ENCODE measurements at places on chromosomes 2 and 18.

DNA sequence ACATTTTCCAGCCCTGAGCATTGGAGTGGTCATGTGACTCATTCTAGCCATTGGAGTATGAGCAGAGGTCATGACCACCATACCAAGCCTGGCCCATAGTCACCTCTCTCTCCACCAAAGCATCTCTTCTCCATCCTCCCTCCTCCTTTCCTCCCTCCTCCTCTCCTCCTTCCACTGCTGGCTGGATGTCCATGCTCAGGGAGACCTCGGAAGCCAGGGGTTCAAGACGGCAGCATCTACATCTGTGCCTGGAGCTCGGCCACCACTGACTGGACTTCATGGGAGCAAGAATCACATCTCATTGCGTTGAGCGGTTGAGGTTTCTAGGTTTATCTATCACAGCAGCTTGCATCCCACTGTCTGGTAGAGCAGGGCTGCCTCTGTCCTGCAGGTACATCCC, 252.4 kb downstream of the NDUFA10 start:
- DNase-seq = no peak

GRCh38 chr2:609881-610280, 67.3 kb downstream of the TMEM18 start:
- DNase-seq = no peak

- no peak for DNase-seq
Measured at GRCh38 chr18:46293742-46294181, 189.6 kb downstream of the HAUS1 start.

DNA sequence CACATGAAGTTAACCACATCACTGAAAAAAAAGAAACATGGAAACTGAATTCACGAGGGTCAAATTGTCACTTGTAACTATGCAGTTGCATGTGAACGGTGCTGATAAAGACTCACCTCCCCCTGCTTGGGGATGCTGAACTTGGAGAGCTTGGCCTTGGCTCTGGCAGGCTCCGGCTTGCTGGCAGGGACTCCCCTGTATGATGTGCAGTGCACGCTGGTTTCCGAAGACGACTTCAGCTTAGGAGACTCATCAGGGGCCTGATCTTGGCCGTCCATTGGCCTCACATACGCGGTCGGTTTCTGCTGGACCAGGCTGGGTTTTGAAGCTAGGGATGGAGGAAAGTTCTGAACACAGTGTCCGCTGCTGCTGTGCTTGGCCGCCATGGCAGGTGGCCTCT, 135.9 kb downstream of the AFF3 start:
- no peak for DNase-seq

GRCh38 chr18:23635283-23636070, 27.2 kb downstream of the ANKRD29 start:
- no peak for DNase-seq

DNA sequence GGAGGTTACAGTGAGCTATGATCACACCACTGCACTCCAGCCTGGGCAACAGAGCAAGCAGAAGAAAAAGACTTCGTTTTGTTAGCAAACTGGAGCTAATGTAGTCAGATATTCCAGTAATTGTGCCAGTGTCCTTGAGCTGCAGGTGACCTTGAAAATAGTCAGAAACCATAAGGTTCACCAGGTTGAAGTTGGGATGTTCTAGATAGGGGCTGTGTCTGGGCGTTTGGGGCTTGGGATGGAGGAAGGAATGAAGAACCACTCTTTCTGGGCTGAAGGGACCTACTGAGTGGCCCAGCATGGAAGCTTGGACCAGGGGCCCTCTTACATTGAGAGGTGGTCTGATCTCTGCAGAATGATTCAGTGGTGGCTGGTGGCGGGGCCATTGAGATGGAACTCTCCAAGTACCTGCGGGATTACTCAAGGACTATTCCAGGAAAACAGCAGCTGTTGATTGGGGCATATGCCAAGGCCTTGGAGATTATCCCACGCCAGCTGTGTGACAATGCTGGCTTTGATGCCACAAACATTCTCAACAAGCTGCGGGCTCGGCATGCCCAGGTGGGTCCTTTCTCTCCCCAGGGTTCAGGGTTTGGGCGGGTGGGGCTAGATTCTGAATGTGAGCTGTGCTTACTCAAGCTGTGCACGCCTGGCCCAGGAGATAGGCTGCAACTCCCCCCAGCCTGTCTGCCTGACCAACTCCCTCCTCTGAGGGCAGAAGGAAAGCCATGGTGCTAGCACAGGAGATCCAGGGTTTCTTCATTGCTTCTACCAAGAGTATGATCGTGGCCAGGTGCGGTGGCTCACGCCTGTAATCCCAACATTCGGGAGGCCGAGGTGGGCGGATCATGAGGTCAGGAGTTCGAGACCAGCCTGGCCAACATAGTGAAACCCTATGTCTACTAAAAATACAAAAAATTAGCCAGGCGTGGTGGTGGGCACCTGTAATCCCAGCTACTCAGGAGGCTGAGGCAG, 17.1 kb downstream of the CCT7 start:
- DNase-seq = no peak

- DNase-seq = no peak
Measured at GRCh38 chr2:25219621-25220020, 51.2 kb upstream of the POMC start.

DNA sequence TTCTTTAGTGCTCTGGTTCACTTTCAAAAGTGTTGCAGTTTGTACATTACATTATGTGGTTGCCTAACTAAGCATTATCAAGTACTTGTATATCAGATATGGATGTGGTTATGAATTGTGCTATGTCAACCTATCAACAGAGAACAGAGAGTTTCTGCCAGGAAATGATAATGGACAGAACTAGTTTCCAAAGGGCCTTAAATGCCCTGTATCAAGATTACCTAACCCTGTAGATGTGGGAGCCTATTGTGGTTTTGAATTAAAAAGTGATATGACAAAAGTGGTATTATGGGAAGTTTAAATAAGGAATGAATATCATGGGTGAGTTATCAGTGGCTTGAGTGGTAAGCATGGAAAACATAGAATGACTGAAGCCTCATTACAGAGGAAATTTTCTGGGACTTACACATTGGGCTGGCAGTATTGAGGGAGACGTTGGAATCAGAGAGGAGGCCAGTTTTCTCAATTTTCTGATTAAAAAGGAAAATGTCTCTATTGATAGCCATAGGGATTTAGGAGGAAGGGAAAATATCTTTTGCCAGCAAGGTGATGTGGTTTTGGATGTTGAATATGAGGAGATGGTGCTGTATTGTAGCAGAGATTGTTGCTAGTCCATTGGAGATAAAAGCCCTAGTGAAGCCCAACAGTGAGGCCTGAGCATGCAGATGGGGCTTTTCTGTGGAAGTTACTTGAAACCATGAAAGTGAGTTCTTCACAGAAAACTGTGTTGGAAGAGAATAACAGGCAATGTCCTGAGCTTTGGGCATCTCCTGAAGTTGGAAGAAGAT, 140.7 kb downstream of the TTC27 start:
- no peak for DNase-seq

- no peak for DNase-seq
Measured at GRCh38 chr2:85705680-85706039, 11.5 kb downstream of the GNLY start.

- no peak for DNase-seq
Measured at GRCh38 chr2:44200011-44200410, 31.3 kb downstream of the PPM1B start.

- no peak for DNase-seq
Measured at GRCh38 chr2:235769046-235769445, 275.2 kb downstream of the AGAP1 start.

GRCh38 chr2:120693121-120693520, 42.5 kb upstream of the GLI2 start:
- DNase-seq = no peak

DNA sequence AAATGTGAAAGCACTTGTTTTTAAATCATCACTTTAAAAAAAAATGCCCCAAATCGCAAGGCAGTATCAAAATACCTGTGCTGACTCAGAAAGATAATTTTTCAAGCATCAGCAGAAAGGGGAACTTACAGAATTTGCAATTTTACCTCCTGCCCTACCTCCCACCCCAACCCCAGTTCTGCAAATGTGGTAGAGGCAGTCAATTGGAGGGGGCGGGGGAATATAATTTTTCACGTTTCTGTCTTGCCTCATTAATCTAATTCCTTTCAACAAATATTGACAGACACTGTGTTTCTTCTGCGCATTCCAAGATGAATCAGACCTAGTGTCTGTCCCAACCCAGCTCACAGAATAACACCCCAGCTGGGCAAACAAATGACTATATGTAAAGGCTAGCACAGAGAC, 76.8 kb downstream of the ALPK2 start:
- no peak for DNase-seq

GRCh38 chr2:126849991-126850535, 48.6 kb upstream of the TEX51 start:
- no peak for DNase-seq

DNA sequence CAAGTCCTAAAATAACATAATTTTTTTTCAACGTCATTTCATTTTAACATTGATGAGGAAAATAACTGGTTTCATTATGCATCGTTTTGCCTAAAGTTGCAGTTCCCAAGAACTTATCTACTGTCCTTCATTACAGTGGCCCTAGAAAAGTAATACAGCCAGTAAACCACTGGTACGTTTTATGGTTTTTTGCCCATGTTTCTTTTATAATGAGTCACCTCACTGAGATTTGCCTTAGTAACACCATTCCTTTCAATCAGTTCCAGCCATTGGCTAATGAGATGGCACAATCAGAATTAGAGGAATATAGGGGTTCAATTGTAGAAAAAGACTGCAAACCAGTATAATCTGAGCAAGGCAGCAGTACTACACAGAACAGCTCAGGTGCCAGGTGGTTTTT, 422.6 kb upstream of the LYPD1 start:
- DNase-seq = no peak

DNA sequence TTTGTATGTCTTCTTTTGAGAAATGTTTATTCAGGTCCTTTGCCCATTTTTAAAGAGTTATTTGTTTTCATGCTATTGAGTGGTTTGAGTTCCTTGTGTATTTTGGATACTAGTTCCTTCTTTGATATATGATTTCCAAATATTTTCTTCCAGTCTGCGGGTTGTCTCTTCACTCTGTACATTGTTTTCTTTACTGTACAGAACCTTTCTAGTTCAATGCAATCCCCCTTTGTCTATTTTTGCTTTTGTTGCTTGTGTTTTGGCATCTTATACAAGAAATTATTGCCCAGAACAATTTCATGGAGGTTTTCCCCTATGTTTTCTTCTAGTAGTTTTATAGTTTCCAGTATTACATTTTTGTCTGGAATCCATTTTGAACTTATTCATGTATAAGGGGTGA, 62.5 kb upstream of the ACVR1C start:
- no peak for DNase-seq

- DNase-seq = no peak
Measured at GRCh38 chr18:31261792-31262582, 56.0 kb upstream of the DSG1 start.

GRCh38 chr2:110804915-110805314, 72.5 kb downstream of the ACOXL start:
- peak; percentile 21 for DNase-seq

DNA sequence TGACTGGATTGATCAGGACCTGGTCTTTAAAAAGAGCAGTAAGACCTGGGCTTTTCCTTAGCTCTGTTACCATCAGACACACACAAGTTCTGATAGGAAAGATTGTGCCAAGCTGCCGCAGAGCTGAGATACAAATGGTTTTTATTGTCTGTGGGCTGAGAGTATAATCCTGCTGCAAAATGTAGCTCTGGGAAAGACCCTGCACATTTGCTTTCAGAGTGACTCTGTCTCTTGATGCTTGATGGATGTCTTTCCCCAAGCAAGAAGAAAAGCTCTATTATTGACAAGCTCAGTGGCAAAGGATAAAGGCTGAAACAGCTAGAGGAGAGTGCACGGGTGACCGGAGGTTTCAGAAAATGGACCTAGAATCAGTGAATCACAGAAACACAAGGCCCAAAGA, 95.3 kb upstream of the PARD3B start:
- DNase-seq = no peak

DNA sequence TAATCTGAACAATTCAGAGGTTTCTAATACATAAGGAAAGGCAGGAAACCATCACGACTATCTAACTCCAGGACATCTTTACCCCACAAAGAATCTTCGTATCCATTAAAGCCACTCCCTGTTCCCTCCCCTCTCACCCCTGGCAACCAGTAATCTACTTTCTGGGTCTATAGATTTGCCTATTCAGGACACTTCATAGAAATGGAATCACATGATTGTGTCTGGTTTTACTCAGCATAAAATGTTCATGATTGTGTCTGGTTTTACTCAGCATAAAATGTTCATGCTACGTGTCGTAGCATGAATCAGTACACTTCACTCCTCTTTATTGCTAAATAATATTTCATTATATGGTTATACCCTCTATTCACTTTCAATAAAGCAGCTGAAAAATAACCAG, 11.6 kb downstream of the FECH start:
- DNase-seq = no peak

GRCh38 chr2:10501980-10502802, 54.1 kb upstream of the ODC1 start:
- DNase-seq = no peak

DNA sequence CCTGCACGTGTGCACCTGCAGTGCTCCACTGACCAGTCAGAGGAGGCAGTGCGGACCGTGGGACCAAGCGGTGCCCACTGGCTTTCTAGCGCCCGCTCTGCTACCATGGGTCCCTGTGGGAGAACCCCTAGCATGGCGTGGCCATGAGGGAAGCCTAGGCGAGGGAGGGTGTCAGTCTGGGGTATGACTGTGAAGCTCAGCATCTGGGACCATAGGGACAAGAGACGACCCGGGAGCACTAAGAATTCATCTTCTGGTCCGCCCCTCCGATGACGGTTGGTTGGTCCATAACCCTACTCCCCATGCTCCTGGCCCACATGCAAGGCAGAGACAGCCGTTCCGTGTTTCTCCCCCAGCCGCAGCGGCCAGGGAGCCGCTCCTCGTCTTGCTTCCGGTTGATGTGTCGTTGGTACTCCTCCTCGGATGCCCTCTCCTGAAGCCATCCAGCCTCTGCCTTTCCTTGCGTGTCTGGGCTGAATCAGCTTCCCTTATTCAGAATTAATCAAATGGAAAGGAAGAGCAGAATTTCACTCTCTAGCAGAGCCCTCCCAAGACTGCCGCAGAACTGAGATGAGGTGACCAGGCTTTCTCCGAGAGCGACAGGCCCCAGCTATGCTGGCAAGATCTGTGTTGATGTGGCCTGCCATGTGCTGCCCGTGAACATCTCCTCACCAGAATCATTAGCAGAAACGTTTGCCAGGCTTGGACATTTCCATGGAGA, 23.0 kb downstream of the COX7A2L start:
- no peak for DNase-seq

DNA sequence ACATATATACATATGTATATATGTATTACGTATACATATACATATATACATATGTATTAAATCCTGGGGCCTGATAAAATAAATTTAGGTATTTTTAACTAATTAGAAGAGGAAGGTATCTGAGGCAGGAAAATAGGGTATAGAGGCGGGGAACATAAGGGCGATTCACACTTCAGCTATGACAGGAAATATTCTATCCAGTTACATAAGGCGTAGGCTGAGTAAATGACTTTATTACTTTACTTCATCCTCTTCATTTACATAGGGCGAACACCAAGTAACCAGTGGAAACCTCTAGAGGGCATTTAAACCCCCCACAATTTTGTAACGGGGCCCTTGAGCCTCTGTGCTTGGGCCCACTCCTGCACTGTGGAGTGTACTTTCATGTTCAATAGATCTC, 167.5 kb downstream of the SOCS6 start:
- DNase-seq = no peak

GRCh38 chr2:40432921-40433483, 18.9 kb downstream of the SLC8A1 start:
- no peak for DNase-seq

- no peak for DNase-seq
Measured at GRCh38 chr2:239619369-239619768, 218.5 kb upstream of the HDAC4 start.

- DNase-seq = no peak
Measured at GRCh38 chr2:179898873-179899272, 37.5 kb upstream of the ZNF385B start.

GRCh38 chr2:190904640-190905261, 24.1 kb downstream of the GLS start:
- DNase-seq = no peak

Measured in activated CD8-positive, alpha-beta memory T cell treated with anti-CD3 and anti-CD28 coated beads for 4 hours (primary cell).